ENCODE measurements at places on chromosomes 5 and 9. TPM values are rescaled to one million over a fixed set of nuclear protein-coding genes. Genes with fewer than 3 reads are reported as not detected.

GRCh38 chr9:114416290-114416689 is 28.5 kb upstream of the AKNA start:
- no peak overlapping the region for H3K27ac ChIP-seq
- no peaks in the 10 kb centered on the region for H3K4me1 ChIP-seq
- H3K27me3 ChIP-seq = no peaks in the 10 kb centered on the region
- H3K36me3 ChIP-seq = no peaks in the 10 kb centered on the region
- DNase-seq = no peak

- no peak for DNase-seq
- no peaks in the 10 kb centered on the region for H3K4me1 ChIP-seq
- H3K27ac ChIP-seq = no peak overlapping the region
- H3K36me3 ChIP-seq = peaks cover 19% of the 10 kb centered on the region
- H3K4me3 ChIP-seq = no peak overlapping the region
- no peaks in the 10 kb centered on the region for H3K27me3 ChIP-seq
Observed at GRCh38 chr5:96986450-96986849, 50.6 kb downstream of the LNPEP start.

DNA sequence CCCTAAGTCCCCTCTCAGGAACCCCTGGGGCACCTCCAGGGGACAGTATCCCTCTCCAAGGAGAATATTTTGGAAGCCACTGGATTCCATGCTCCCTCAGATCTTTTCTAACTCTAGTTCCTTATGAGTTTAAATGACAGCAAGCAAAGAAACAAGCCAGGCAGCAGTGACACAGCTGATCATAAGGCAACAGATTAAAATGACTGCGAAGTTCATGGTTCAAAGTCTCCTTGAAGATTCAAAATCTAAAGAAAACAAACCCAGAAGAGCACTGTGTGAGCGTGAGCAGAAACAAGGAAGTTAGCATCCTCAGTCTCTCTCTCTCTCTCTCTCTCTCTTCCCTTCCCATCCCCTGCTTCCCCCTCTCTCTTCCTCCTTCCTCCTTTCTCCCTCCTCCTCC is 316.7 kb upstream of the SLC30A5 start:
- no peaks in the 10 kb centered on the region for H3K4me1 ChIP-seq
- H3K27ac ChIP-seq = no peak overlapping the region
- H3K27me3 ChIP-seq = no peaks in the 10 kb centered on the region
- DNase-seq = no peak
- no peak overlapping the region for H3K4me3 ChIP-seq

DNA sequence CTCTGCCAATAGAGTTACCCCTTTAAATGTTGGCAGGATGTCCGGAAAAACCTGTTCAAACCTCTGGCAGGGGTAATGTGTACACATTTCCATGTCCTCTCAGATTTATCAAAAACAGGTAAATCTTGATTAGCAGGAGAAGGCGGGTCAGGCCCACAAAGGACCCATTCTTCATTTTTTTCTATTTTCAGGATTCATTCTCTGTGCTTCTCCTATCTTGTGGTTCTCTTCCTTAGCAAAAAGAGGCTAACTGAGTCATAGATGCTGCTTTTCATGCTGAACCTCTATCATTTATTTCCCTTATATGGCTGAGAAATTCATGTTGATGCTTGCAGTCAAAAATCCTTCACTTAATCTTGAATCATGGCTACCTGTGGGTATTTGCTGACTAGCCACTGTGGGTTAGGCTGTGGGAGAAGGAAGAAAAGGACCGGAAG is 112.7 kb upstream of the IQGAP2 start:
- H3K4me3 ChIP-seq = no peak overlapping the region
- H3K4me1 ChIP-seq = no peaks in the 10 kb centered on the region
- H3K36me3 ChIP-seq = no peaks in the 10 kb centered on the region
- no peak overlapping the region for H3K27ac ChIP-seq
- no peaks in the 10 kb centered on the region for H3K27me3 ChIP-seq

DNA sequence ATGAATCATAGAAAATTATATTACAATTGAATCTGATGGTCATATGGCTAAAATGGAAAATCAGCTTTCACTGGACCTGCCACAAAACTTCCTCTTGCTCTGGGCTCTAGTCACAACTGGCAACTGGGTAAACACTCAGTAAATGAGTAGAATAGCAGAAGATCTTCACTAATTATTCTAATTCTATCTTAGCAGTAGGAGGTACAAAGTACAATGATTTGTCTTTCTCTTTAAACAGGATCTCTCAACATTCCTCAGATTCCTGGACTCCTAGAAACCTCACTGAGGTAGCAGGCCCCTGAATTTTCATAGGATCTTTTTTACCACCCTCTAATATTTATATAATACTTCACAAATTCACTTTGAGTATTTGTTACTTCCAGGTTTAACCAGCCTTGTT is 239.9 kb upstream of the SMARCA2 start:
- DNase-seq = no peak
- H3K36me3 ChIP-seq = no peaks in the 10 kb centered on the region
- no peaks in the 10 kb centered on the region for H3K4me1 ChIP-seq
- H3K27ac ChIP-seq = no peak overlapping the region
- H3K4me3 ChIP-seq = no peak overlapping the region
- no peaks in the 10 kb centered on the region for H3K27me3 ChIP-seq

- H3K27ac ChIP-seq = no peak overlapping the region
- no peaks in the 10 kb centered on the region for H3K36me3 ChIP-seq
- H3K27me3 ChIP-seq = peaks cover 57% of the 10 kb centered on the region
- no peak overlapping the region for H3K4me3 ChIP-seq
Observed at GRCh38 chr5:2142456-2142954, 259.8 kb upstream of the IRX4 start.

- H3K27me3 ChIP-seq = no peaks in the 10 kb centered on the region
- DNase-seq = no peak
- no peaks in the 10 kb centered on the region for H3K4me1 ChIP-seq
- H3K4me3 ChIP-seq = no peak overlapping the region
- no peak overlapping the region for H3K27ac ChIP-seq
Observed at GRCh38 chr9:83992407-83992806, 11.8 kb downstream of the RMI1 start.

Gene FOXI1
- not detected for polyA plus RNA-seq

- no peak for DNase-seq
- H3K27me3 ChIP-seq = no peaks in the 10 kb centered on the region
- H3K4me1 ChIP-seq = no peaks in the 10 kb centered on the region
- H3K36me3 ChIP-seq = no peaks in the 10 kb centered on the region
Observed at GRCh38 chr5:87195104-87195591, 72.5 kb upstream of the RASA1 start.

DNA sequence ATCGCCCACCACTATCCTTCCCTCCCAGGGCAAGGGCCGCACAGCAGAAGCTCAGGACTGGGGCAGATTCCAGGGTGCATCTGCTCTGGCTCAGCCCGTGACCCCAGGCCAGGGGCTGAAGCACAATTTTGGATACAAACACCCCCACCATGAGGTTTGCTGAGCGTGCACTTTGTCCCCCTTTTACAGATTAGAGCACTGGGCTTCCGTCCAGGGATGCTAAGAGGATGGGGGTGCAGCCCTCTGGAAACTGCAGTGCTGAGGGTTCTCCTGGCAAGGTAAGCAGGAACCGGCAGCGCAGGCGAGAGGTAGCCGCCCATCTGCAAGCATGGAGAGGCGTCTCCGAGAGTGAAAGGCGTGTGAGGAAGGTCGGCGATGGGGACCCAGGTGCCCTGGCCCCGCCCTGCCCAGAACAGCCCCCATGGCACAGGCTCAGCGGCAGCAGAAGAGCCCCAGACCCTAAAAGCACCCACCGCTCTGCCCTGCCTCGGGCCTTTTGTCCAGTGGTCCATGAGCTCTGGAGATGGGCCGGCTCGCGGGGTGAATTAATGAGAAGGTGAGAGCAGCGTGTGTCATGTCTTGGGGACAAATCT is 54.5 kb upstream of the OLFM1 start:
- DNase-seq = no peak
- H3K27me3 ChIP-seq = no peaks in the 10 kb centered on the region
- no peak overlapping the region for H3K27ac ChIP-seq

DNA sequence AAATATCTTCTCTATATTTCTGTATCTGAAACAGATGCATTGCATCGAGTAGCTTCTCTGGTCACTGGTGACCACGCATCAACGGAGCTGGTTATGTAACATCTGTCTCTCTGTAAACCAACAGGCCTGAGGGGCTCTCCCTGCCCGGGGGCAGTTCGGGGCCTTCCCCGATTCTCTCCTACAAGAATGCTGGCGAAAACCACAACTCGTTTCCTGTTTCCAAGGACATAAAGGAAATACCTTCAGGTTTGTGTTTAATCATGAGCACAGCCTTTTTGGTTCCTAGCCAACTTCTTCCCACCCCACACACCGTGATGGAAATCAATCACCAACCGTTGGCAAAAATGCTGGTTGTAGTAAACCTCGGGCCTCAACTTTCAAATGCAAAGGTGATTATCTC is 25.1 kb downstream of the GDNF start:
- no peak for DNase-seq
- H3K4me3 ChIP-seq = no peak overlapping the region
- no peak overlapping the region for H3K27ac ChIP-seq
- H3K36me3 ChIP-seq = peaks cover 38% of the 10 kb centered on the region
- no peaks in the 10 kb centered on the region for H3K27me3 ChIP-seq
- peaks cover 52% of the 10 kb centered on the region for H3K4me1 ChIP-seq

DNA sequence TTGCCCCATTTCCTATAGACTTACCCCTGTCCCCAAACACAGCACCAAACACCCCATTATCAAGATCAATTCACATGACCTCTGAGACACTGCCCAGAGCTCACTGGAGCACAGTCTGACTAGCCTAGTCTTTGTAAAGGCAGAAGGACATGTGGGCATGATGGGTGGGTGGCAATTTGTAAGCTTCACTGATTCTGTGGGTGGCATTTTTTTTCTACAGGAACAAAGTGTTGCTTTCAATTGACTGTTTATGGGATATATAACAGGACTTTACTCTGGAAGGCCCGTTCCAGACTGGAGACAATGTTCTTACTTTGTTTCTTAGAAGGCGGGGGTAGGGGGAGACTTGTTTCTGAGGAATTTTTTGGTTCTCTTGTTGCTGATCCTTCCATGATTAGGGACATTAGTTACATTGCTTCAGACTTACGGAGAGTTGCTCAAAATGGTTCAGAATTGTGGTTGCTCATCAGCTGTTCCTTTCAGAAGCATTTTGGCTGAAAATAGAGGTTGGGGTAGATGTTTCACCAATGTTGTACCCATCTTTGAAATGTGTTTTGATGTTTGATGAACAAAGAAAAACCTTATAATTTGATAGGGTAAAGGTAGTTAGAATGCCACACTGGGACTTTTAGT is 20.2 kb downstream of the NNT start:
- no peak overlapping the region for H3K4me3 ChIP-seq
- no peaks in the 10 kb centered on the region for H3K27me3 ChIP-seq
- no peak overlapping the region for H3K27ac ChIP-seq
- no peak for DNase-seq
- H3K36me3 ChIP-seq = peaks cover 25% of the 10 kb centered on the region

- H3K27ac ChIP-seq = no peak overlapping the region
- H3K27me3 ChIP-seq = no peaks in the 10 kb centered on the region
- no peak overlapping the region for H3K4me3 ChIP-seq
Observed at GRCh38 chr5:63230754-63231153, 652.1 kb downstream of the LRRC70 start.

Gene TMEFF1
- 2.1 TPM for polyA plus RNA-seq

Gene ORM2
- polyA plus RNA-seq = not detected

All from SK-N-SH (cell line).